ENCODE measurements at places on chromosomes 3 and 15.

DNA sequence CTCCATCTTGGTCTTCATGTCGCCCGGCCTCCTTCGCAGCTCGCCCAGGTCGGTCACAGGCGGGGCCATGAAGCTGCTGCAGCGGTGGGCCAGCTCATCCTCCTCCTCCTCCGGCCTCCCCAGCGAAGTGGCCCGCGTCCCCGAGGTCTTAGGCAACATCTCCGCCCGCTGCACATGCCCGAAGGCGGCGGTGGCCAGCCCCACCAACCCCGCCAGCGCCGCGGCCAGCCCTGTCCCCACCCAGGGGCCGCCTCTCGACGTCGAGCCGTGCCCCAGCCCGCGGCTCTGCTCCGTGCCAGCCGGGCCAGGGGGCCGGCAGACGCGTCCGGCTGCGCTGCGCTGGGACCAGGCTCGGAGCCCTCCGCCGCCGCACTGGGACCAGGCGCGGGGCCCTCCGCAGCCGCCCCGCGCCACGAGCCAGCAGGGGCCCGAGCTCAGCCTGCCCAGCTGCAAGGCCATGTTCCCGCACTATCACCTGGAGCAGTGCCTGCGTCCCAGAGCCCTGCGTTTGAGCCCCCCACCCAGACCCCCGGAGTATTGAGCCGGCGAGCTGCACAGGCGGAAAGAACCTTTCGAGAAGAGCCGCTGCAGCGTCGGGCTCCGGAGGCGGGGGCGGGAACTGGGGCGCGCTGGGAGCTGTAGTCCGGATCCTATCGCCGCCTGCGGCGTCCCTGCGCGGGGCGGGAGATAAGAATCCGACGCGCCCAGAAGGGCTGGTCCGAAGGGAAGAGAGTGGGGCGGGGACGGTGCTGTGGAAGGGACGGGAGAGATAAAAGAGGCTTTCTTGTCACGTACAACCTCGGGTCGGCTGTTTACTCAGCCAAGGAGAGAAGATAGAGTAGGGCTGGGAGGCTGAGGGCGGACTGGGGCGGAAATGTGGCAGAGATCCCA lies at the start of gene CPOX:
Gene CPOX (minus strand): TSS at position 566 of the 891 bp plus-strand sequence. CDS start 107 bp downstream, at position 459.
- peak; percentile 66 for DNase-seq

GRCh38 chr3:62832553-62832952 lies 42.7 kb downstream of the CADPS start:
- DNase-seq: no peak

DNA sequence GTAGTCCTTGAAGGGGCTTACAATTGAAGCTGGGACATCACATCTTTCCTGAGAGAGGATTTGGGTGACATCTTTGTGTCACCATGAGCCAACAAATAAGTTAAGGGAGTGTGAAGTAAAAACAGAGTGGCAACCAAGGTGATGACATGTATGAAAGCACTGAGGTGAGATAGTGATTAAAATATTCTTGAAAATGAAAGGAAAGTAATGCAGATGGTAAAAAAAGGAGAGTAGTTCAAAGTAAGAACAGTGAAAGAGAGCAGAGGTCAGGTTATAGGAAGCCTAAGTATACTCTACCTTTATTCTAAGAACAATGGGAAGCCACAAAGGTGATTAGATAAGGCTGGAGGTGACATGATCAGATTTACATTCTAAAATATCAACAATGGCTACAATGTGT lies 486.1 kb downstream of the DIPK2A start:
- DNase-seq: no peak

DNA sequence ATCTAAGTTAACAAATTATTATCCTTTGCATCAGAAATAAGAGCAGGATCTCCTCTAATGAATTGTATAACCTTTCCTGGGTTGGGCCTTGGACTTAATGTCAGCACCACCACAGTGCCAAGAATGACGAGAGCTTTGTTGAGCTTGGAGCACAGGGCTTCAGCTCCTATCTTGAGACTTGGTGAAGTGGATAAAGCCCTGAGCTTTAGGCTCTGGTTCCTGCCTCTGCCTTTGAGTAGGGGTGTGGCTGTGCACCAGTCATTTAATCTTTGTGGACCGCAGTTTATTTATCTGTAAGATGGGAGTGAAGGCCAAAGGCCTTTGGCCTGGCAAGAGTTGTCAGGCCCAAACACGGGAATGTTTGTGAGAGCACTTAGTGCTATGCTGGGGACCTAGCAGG lies 162.2 kb downstream of the VGLL4 start:
- no peak for DNase-seq

GRCh38 chr3:182795389-182795782 lies 2.1 kb downstream of the ATP11B start:
- DNase-seq: no peak

DNA sequence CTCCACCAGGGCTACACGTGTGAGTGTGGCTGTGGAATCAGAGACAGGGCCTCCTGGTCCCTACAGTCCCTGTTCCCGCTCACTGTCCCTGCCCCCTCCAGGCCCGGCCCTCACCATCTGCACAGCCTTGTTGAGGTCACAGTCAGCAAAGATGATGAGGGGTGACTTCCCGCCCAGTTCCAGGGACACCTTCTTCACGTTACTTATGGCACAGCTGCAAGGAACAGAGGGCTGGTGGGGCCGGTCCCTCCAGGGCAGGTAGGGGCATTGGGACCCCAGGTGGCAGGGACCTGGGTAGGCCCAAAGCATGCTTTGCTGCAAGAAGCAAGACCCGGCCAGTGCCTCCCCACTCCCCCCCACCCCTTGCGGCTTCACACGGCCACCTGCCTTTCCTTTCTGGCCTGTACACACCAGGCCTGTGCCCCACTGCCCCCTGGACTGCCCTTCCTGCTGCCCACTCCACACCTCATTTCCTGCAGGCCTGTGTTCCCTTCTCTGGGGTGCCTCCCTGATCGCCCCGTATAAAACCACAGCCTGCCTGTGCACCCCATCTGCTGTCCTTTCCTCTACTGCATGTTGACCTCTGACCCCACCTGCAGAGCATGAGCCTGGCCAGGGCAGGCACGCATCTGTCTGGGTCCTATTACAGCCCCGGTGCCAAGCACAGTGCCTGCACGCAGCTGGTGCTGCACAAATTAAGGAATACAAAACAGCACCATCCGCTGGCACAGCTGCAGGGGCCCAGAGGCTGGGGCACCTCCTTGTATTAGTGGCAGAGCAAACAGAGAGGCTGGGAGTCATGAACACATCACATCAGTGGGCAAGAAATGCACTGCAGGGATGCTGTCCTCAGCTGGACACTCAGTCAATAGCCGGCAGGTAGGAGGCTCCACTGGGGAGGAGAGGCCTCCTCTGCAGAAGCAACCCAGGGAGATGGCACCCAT lies 30.8 kb upstream of the SLC41A3 start:
- no peak for DNase-seq

- no peak for DNase-seq
Observed at GRCh38 chr15:48336940-48337339, 5.7 kb downstream of the DUT start.

GRCh38 chr15:34993877-34994276 lies 5.8 kb upstream of the ZNF770 start:
- DNase-seq: no peak

DNA sequence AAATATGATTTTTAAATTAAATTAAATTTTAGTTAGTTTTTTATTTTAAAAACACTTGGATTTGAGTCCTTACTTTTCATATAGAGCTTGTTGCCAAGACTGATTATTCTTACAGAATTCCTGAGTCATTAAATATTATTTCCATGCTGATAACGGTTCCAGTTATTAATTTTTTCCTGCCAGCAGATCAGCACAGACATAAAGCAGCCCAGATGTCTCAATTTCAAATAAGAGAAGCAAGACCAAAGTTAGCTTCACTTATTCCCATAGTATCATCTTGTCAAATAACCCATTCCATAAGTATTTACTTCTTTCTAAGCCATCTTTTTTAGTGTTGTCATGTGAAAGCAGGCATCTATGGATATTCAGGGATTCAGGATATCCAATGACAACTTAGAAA lies 75.3 kb downstream of the SSR3 start:
- no peak for DNase-seq

DNA sequence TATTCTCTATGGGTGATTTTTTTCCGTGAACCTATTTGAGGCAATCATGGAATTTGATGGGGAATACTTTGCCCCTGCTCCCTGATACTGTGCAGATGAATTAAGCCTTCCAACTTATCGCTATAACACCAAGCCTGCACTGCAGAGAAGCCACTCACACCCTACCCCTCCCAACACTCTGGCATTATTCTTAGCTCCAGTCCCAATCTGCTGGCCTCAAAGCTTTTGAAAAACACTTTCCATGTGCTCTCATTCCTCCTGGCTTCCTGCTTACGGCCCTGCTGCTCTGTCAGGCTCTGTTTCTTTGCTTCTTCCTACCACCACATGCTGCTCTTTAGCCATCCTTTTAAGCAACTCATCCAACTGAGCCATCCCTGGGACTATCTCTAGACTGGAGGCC lies 327.8 kb upstream of the SLCO3A1 start:
- no peak for DNase-seq

DNA sequence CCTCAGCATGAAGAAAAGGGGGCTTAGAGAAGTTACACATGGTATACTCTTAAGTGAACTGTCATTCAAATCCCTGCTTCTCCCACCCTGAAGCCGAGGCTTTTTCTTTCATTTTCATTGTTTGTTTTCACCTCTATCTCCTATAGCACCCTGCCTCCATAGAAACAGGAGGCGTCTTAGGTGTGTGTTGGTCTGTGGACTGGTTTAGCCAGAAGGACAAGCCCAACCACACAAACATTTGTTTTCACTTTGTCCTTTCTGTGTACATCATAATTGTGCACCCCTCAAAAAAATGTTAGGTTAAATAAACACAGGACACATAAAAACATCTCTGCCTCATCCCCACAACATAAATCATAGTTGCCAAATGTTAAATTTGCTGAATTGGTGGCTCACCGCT lies 73.3 kb upstream of the UBE2E2 start:
- no peak for DNase-seq

DNA sequence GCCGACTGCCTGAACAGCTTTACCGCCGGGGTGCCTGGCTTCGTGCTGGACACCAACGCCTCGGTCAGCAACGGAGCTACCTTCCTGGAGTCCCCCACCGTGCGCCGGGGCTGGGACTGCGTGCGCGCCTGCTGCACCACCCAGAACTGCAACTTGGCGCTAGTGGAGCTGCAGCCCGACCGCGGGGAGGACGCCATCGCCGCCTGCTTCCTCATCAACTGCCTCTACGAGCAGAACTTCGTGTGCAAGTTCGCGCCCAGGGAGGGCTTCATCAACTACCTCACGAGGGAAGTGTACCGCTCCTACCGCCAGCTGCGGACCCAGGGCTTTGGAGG lies 815 bp downstream of the SPINT1 start:
- DNase-seq: no peak

DNA sequence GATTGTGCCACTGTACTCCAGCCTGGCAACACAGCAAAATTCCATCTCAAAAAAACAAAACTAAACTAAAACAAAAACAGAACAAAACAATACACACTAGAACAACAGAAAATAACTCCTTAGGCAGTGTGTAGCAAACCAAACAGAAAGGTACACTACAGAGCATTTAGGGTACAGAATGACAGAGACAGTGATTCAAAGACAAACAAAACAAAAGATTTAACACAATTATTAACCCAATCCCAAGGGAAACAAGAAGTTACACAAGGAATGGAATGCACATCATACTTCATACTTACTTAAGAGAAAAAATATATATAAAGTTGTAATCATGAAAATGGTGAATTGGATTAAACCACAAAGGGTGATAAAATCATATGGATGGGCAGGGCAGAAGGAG lies 12.9 kb downstream of the SLC25A20 start:
- DNase-seq: no peak

- DNase-seq: no peak
Observed at GRCh38 chr15:60616147-60616546, 137.2 kb upstream of the ICE2 start.

- no peak for DNase-seq
Observed at GRCh38 chr15:101497484-101498034, 8.1 kb upstream of the PCSK6 start.

DNA sequence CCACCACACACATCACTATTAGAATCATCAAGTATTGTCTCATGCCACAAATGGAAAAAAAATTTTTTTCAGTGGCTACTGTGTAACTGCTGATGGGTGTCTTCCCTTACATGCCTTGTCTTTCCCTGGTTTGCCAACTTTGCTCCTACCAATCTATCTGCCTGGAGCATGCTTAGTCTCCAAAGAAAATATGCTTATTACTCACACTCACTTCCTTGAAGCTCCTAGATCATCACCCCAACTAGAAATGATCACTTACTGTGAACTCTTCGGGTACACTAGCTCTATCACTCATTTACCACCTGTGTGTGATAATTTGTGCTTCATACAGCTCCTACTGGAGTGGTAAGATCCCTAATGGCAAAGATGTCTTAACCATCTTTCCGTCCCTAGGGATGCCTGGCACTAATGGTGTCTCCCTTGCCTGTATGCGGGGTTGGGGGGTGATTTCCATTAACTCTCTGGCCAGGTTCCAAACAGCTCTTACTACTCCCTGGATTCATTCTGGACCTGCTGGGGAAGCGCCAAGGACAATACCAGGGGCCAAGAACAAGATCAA lies 799 bp downstream of the VPS33B start:
- DNase-seq: no peak

- DNase-seq: no peak
Observed at GRCh38 chr3:184659797-184660301, 52.0 kb downstream of the MAGEF1 start.

GRCh38 chr15:81101894-81102815 lies 31.9 kb upstream of the CFAP161 start:
- DNase-seq: no peak

DNA sequence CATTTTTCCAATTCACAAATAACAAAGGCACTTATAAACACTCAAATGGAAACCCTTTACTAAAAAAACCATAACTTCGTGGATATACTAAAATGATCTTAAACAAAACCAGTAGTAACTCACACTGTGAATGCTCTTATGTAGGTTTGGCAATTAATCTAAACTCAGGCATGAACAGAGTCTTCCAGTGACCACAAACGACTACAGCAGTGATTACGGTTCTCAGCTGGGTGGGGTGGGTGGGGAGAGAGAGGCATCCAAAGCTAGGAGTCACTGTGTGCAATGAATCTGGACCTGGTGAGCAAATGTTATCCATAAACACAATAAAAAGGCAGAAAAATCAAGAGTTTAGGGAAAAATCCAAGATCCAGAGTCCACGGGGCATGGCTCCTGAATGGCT lies 21.3 kb downstream of the SLC12A8 start:
- DNase-seq: no peak

GRCh38 chr3:119245778-119246177 lies 5.1 kb upstream of the B4GALT4 start:
- DNase-seq: no peak

Measured in activated T-helper 1 cell treated with anti-CD3 and anti-CD28 coated beads, Interleukin-2, amount 50 U/mL, for 16 hours (primary cell).